Type B pancreatic cell (in vitro differentiated cells): ENCODE measurements at places on chromosomes 13 and 19.

GRCh38 chr13:46881621-46882020 lies 15.2 kb downstream of the HTR2A start:
- no peaks in the 10 kb centered on the region for H3K36me3 ChIP-seq
- no peak overlapping the region for H3K27ac ChIP-seq
- no peaks in the 10 kb centered on the region for H3K4me1 ChIP-seq
- no peak overlapping the region for H3K4me3 ChIP-seq

DNA sequence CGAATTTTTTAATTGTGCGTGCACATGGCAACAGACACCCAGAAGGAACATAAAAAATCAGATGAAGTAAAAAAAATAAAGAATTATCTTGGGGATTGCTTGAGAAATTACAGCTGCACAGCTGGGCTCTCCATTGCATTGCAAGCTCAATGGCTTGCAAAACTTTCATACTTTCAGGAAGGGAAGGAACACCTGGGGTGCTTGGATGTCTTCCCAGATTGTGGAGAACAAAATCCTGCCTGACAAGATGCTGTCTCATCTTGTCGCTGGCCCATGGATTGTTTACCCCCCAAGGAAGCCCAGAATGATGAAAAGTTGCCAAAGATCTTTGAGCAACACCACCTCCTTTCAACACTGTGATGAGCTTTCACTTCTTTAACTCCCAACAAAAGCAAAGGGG lies 11.0 kb upstream of the CASP14 start:
- no peak for DNase-seq
- no peaks in the 10 kb centered on the region for H3K36me3 ChIP-seq
- no peak overlapping the region for H3K27ac ChIP-seq
- H3K27me3 ChIP-seq = peaks cover 10% of the 10 kb centered on the region

DNA sequence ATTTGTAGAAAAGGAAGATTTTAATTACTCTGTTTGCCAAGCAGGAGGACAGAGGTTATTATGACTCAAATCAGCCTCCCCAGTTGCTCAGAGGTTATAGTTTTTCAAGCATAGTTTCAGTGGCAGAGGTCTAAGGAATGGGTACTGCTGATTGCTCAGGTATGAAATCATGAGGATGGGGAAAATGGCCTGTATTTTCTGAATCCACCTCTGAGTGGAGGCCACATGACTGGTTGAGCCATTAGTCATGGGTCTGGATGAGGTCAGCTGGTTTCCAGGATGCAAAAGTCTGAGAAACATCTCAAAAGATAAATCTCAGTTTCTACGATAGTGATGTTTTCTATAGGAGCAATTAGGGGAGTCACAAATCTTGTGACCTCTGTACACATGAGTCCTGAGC lies 62.8 kb upstream of the CEACAM8 start:
- no peak overlapping the region for H3K27ac ChIP-seq
- no peaks in the 10 kb centered on the region for H3K36me3 ChIP-seq
- H3K4me1 ChIP-seq = no peaks in the 10 kb centered on the region

DNA sequence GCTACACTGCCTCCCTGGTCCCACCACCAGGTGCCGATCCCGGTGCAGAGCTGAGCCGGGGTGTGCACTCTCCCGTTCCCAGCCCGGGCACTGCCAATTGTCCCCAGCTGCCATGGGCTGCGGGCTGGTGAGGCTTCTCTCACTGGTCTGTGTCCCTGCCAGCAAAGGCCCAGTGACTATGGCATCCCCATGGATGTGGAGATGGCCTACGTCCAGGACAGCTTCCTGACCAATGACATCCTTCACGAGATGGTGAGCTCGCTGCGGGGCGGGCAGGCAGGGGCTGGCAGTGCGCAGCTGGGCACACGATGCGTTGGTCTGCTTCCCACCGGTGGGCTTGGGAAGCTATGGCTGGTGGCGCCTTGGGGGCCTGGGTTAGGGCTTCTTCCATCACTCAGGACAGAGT lies 14.6 kb downstream of the MPND start:
- H3K36me3 ChIP-seq = no peaks in the 10 kb centered on the region
- H3K4me1 ChIP-seq = no peaks in the 10 kb centered on the region
- H3K4me3 ChIP-seq = no peak overlapping the region
- H3K27ac ChIP-seq = no peak overlapping the region
- no peak for DNase-seq

DNA sequence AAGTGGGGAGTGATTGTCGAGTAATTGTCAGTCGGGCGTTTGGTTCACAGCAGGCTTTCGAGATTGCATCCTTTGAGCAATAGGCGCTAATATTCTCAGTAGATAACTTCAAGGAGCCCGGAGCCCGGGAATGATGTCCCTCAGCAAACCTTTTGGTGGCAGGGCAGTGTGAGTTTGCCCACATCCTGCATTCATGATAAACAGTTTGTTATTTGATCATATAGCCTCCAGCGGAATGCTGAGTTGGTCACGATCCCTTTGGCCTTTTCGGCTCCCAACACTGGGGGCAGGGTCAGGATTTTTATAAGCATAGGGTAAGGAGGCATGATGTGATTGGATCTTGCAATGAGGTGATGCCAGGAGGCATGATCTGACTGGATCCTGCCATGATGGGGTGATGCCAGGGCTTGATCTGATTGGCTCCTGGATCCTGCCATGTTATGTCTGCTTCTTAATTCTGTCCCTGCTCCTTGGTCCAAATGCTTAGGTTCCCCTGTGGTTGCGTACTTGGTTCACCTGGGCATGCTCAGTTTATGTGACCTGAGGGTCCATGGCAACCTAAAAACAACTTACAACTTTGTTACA lies 38.2 kb upstream of the IGSF23 start:
- H3K27me3 ChIP-seq = no peaks in the 10 kb centered on the region
- peaks cover 10% of the 10 kb centered on the region for H3K4me1 ChIP-seq
- H3K36me3 ChIP-seq = no peaks in the 10 kb centered on the region
- H3K27ac ChIP-seq = no peak overlapping the region

GRCh38 chr13:30806784-30807183 lies 71.4 kb downstream of the ALOX5AP start:
- no peak overlapping the region for H3K4me3 ChIP-seq
- peaks cover 38% of the 10 kb centered on the region for H3K4me1 ChIP-seq
- DNase-seq = no peak
- H3K27ac ChIP-seq = no peak overlapping the region

DNA sequence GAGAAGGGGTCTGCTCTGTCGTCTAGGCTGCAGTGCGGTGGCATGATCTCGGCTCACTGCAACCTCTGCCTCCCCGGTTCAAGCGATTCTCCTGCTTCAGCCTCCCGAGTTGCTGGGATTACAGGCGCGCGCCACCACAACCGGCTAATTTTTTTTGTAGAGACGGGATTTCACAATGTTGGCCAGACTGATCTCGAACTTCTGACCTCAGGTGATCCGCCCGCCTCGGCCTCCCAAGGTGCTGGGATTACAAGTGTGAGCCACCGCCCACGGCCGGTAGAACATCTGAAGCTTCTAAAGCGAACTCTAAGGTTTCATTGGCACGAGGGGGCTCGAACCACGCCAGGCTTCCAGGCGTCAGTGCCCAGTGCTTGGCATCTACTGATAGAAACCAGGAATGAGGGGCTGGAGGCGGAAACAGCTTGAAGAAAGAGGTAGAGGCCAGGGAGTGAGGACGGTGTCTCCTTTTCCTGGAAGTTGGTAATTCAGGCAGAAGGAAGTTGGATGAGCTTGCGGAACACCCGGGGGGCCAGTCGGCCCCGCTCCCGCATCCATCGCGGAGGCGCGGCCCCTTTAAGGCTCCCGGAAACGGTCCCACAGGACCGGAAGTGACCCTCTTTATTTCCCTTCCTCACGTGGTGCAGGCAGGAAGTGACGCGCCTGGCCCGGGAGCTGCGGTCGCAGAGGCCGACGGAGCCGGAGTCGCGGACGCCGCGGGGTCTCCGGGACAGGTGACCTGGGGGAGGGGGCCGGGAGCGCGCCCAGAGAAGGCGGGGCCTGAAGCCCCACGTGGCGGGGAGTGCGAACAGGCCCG lies at the start of gene CCDC9:
Gene CCDC9, plus strand, starts transcription at position 647 of the 814 bp plus-strand sequence. CDS start 1,876 bp downstream, outside the sequence.
- peak within 1 kb of the TSS; percentile 94 for H3K4me3 ChIP-seq
- H3K36me3 ChIP-seq = peaks cover 30% of the 10 kb centered on the region
- H3K27ac ChIP-seq = peak within 1 kb of the TSS; percentile 97
- DNase-seq = peak; percentile 98
- H3K4me1 ChIP-seq = peaks cover 11% of the 10 kb centered on the region
- no peaks in the 10 kb centered on the region for H3K27me3 ChIP-seq

DNA sequence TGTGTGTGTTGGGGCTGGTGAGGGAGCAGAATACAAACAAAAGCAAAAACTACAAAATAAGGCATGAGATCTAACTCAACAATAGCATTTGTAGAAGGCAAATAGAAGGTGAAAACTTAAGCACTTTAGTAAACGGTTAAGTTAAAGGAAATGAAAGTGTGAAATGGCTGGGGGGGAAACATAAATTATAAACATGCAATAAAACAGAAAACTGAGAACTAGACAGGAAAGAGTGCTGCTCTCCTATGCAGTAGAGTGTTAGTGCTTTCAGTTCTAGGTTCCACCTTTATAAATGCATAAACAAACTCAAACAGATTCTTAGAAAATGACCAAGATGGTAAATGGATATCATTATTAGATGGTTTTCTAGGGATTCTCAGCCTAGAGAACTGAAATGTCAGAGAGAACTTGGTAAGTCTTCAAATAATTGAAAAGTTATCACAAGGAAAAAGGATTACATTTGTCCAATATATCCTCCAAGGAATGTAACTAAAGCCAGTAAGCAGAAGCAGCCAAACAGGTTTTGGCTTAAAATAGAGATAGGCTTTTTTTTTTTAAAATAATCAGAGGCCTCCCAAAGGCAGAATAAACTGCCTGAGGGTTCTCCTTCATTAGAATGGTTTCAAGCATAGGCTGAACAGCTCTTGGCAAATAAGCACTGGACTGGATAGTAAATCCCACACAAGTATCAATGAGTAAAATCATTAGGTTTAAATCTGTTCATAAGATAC lies 23.3 kb downstream of the RBM26 start:
- H3K27me3 ChIP-seq = no peaks in the 10 kb centered on the region
- DNase-seq = no peak
- peak overlapping the region; percentile 87 for H3K27ac ChIP-seq
- peaks cover 27% of the 10 kb centered on the region for H3K36me3 ChIP-seq
- peak overlapping the region; percentile 58 for H3K4me3 ChIP-seq

DNA sequence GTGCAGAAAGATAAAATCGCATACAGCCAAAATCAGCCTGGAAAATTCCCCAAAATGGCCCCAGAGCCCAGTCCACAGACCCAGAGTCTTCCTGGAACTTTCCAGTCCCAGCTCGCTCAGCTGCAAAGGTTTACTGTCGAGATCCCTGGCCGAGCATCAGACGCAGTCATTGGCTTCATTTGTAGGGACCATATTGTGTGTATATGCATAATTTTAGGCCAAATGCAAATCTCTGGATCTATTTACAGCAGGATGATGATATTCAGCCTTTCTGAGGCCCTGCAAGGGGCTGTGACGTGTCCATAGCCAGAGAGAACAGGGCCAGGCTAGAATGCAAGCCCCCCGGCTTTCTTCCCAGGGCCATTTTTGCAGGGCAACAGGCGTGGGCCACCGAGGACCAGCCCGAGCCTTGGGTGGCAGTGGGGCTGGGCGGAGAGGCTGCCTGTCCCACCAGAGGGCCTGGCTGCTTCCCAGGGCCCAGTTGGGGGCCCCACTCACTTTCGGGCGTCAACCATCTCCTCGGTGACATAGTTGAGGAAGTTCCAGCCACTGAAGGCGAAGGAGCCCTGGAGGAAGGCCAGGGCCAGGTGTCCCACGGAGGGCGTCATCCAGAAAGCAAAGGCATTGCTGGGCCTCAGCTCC lies 13.7 kb downstream of the SLC7A10 start:
- no peak overlapping the region for H3K4me3 ChIP-seq
- no peaks in the 10 kb centered on the region for H3K27me3 ChIP-seq
- H3K27ac ChIP-seq = no peak overlapping the region
- DNase-seq = no peak
- no peaks in the 10 kb centered on the region for H3K36me3 ChIP-seq

GRCh38 chr19:58079792-58080191 lies 18.2 kb downstream of the ZSCAN18 start:
- peaks cover 17% of the 10 kb centered on the region for H3K36me3 ChIP-seq
- H3K27me3 ChIP-seq = no peaks in the 10 kb centered on the region
- H3K27ac ChIP-seq = no peak overlapping the region

DNA sequence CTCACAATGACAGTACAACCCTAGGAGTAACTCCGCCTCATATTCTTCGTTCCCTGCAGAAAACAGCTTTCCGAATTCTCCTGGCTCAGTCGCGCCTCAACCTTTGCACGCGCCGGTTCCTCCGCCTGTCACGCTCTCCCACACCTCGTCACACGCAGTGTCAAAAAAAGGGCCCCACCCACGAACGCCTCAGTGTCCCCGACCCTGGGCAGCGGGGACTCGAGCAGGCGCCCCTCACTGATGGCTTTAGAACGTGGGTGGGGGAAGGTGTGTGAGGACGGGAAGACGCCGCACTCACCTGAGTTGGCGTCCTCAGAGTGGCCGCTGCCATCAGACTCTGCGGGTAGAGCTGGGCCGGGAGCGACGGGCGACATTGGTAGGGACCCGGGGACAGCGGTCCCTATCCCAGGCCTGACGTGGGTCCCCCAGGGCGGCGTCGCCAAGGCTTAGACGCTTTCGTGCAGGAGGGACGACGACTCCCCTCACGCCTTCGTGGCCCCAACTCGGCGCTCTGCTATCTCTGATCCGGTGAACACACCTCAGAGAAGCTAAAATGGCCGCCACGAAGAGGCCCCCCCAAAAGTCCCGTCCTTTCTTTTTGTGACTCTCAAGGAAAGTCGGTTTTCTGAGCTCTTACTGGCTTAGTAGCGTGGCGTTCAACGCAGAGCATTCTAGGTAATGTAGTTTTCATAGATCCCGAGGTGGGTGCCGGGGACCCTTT lies at the start of gene ZNF154:
Gene ZNF154, minus strand, starts transcription at position 564 of the 721 bp plus-strand sequence. Its CDS starts 233 bp downstream, at position 331.
- peak within 1 kb of the TSS; percentile 91 for H3K27ac ChIP-seq
- peaks cover 3% of the 10 kb centered on the region for H3K27me3 ChIP-seq
- H3K4me3 ChIP-seq = peak within 1 kb of the TSS; percentile 93
- peak; percentile 69 for DNase-seq
- H3K36me3 ChIP-seq = peaks cover 53% of the 10 kb centered on the region

- H3K27ac ChIP-seq = no peak overlapping the region
- DNase-seq = no peak
- H3K36me3 ChIP-seq = no peaks in the 10 kb centered on the region
- H3K27me3 ChIP-seq = peaks cover under 1% of the 10 kb centered on the region
- H3K4me3 ChIP-seq = no peak overlapping the region
Measured at GRCh38 chr13:29382021-29382420, 213.5 kb downstream of the SLC7A1 start.

GRCh38 chr13:86425170-86425815 lies 626.1 kb upstream of the SLITRK6 start:
- no peaks in the 10 kb centered on the region for H3K4me1 ChIP-seq
- DNase-seq = no peak
- H3K27me3 ChIP-seq = no peaks in the 10 kb centered on the region

DNA sequence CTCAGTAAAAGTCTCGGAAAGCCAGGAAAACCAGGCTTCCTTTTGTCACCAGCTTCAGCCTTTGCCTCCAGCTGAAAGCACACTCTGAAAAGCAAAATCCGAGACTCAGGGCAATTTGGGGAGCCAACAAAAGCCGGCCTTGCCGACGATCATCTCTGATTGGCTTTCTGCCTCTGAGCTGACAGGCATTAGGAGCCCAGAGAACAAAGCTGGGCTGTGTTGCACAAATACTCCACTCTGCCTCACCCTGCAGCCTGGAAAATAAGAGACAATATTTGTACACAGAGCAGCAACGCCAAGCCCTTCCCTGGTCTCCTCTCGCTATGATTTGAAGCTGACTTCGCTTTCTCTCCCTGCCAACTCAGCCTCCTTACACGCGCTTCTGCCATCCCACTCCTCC lies 46.9 kb downstream of the CACNA1A start:
- H3K27me3 ChIP-seq = peaks cover 19% of the 10 kb centered on the region
- no peak overlapping the region for H3K4me3 ChIP-seq
- DNase-seq = no peak
- H3K36me3 ChIP-seq = no peaks in the 10 kb centered on the region

GRCh38 chr19:12945479-12946091 lies at the start of gene RAD23A:
RAD23A (plus strand) TSS chr19:12945862; CDS start chr19:12945949, 87 bp downstream.
- DNase-seq = peak; percentile 99
- peak within 1 kb of the TSS; percentile 98 for H3K27ac ChIP-seq
- H3K4me1 ChIP-seq = peaks cover 24% of the 10 kb centered on the region
- H3K27me3 ChIP-seq = no peaks in the 10 kb centered on the region
- H3K36me3 ChIP-seq = peaks cover 35% of the 10 kb centered on the region
